Activated CD8-positive, alpha-beta T cell treated with anti-CD3 and anti-CD28 coated beads for 36 hours (primary cell): ENCODE measurements at places on chromosomes 12 and 14. TPM values are rescaled to one million over a fixed set of nuclear protein-coding genes. Genes with fewer than 3 reads are reported as not detected.

LHX5 gene
- total RNA-seq = not detected

ESPL1 gene
- 63.4 TPM for total RNA-seq

LGR5 gene
- not detected for total RNA-seq

GPRC5D gene
- total RNA-seq = not detected

DNA sequence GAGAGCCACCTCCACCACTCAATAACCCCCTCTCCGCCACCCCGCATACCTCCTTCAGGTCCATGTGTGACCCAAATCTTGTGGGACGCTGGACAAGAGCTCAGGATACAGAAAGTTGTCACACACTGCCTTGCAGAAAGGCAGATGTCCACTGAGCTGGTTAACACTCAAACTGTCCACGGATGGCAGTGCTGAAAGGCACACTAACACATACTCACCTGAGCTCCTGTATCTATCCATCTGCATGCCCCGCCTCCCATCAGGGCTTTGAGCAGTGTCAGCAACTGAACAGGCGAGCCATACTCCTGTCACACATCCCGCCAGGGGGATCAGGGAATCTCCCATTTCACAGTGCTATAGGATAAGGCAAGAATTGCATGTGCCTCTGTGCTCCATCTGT lies 642.0 kb downstream of the GALC start:
- no peak overlapping the region for H3K4me3 ChIP-seq
- DNase-seq = no peak
- H3K27ac ChIP-seq = no peak overlapping the region
- no peaks in the 10 kb centered on the region for H3K4me1 ChIP-seq

- no peaks in the 10 kb centered on the region for H3K27me3 ChIP-seq
- no peaks in the 10 kb centered on the region for H3K36me3 ChIP-seq
- no peak overlapping the region for H3K27ac ChIP-seq
- no peak for DNase-seq
- no peaks in the 10 kb centered on the region for H3K4me1 ChIP-seq
Observed at GRCh38 chr12:102757882-102758226, 159.2 kb downstream of the PAH start.

DNA sequence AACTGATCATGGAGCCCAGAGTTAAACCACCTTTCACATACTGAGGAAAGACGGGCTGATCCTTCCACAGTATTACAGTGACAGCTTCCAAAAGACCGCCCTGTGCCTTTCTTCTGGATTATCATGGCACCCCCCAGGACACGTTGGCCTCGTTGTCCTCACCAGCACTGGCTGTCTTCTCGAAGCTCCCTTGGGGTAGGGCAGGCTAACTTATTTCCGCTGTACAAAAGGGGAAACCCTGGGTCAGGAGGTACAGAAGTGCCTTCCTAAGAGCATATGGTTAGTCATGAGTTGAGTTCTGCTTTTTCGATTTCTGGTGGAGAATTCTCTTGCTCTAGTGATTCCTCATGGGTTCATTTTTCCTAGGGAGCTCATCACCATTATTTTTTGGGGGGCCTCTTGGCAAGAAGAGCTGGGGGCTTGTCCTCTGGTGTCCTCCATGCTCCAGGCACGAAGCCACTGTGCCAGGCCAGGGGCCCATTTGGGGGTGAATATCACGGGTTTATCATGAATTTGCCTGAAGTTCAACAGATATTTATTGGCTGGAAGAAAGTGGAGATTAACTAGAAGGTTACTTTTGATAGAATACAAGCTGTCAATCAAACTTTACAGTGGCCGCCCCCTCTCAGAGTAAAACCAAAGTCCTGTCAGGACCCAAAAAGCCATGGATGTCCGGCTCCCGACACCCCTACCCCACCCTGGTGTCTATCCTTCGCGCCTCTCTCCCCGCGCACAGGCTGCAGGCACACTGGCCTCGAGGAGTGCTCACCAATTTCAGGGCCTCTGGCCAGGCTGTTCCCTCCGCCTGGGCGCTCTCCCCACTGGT lies 8.8 kb upstream of the TRAF3 start:
- peak; percentile 25 for DNase-seq
- peaks cover 10% of the 10 kb centered on the region for H3K4me1 ChIP-seq
- H3K27me3 ChIP-seq = no peaks in the 10 kb centered on the region
- no peak overlapping the region for H3K27ac ChIP-seq

DNA sequence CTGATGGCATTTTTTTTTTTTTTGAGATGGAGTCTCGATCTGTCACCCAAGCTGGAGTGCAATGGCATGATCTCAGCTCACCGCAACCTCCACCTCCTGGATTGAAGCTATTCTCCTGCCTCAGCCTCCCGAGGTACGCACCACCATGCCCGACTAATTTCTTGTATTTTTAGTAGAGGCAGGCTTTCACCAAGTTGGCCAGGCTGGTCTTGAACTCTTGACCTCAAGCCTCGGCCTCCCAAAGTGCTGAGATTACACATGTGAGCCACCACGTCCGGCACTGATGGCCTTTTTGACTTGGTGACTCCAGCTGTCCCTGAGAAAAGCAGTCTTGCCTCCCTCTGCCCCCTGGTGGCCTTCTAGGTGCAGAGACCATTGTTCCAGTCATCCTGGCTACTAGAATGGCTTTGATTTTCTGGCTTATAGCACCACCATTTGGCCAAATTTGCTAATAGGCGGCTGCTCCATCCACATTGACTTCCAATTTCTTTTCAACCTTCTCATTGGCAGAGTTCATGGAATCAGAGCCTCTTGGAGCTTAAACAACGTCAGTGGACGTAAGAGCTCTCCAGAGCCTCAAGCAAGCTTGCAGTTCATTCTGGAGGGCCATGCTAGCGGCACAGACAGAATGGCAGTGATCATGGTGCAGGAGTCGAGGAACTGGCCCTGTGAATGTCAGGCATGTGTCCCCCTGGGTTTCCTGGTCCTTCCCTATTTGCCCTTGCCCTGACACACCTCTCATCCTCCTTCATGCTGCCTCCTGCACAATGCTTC lies 25.4 kb upstream of the EIF4B start:
- DNase-seq = peak; percentile 93
- H3K36me3 ChIP-seq = no peaks in the 10 kb centered on the region
- H3K4me3 ChIP-seq = no peak overlapping the region
- no peaks in the 10 kb centered on the region for H3K4me1 ChIP-seq
- peaks cover 27% of the 10 kb centered on the region for H3K27me3 ChIP-seq

DNA sequence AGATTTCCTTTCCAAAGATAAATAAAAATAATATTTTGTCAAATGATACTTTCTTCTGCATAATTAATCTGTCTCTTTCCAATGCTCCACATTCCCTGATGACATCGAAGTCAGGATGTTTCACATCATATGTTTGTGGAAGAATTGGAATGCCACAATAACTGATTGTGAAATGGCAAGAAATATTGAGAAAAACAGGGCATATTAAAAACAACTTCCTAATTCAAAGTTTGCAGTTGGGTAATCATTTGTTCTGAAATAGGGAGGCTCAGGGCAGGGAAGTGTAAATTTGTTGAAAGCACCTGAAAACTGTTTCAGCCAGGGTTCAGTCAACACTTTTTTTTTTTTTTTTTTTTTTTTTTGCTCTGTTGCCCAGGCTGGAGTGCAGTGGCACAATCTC lies 50.7 kb downstream of the BCAT1 start:
- H3K27ac ChIP-seq = no peak overlapping the region
- no peak for DNase-seq
- H3K4me3 ChIP-seq = no peak overlapping the region
- H3K4me1 ChIP-seq = peaks cover 29% of the 10 kb centered on the region

DNA sequence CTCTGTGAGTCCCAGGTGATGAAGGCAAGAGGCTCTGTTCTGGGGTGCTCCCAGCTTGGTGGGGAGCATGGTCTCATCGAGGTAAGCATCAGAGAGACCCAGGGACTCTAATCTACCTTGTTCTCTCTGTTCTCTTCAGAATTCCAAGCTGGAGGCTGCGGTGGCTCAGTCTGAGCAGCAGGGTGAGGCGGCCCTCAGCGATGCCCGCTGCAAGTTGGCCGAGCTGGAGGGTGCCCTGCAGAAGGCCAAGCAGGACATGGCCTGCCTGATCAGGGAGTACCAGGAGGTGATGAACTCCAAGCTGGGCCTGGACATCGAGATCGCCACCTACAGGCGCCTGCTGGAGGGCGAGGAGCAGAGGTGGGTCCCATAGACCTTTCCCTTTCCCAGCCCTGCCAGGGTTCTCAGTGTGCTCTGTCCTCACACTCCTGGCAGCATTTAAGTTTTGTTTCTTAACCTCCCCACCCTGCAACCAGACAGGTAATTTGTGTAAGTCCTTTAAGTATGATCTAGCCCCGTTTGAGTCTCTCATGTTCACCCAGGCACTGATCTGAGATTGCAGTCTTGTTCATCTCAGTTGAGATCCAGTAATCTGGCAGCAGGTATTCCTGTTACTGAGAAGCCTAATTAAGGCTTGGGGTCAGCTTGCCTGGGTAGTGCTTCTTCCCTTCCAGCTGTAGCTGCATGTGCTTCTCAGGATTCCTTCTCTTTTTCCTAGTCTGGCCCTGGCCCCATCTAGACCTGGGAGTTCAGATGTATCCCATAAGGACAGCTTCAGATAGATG lies 14.8 kb upstream of the KRT81 start:
- no peaks in the 10 kb centered on the region for H3K36me3 ChIP-seq
- peaks cover 15% of the 10 kb centered on the region for H3K4me1 ChIP-seq
- no peak overlapping the region for H3K4me3 ChIP-seq
- DNase-seq = peak; percentile 12
- peaks cover 43% of the 10 kb centered on the region for H3K27me3 ChIP-seq

DNA sequence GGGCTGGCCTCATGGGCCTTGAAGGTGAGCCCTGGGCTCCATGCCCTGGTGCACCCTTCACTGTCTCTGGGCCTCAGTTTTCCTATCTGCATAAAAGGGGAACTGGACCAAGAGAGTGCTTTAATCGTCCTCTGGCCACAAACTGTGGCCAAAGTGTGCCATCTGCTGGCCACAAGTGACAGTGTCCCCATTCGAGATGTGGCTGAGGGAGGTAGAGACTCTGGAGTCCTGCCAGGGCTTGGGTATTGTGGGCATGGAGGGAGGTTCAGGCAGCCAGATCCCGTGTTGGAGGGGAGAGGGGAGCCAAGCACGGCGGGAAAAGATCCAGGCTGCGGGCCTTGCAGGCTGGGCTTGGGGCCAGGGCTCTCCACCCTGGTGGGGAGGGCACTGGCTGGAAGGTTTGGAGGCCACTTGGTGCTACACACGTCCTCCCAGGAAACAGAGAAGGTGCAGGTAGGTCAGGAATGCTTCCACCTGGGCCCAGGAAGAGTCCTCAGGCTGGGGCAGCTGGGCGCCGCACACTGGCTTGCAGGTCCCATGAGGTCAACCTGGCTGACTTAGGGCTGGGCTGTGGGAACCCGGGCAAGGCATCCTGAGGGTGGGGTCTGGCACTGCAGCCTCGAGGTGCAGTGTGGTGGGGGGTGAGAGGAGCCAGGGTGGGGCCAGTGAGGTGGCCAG lies 7.3 kb upstream of the KIF26A start:
- H3K36me3 ChIP-seq = peaks cover 4% of the 10 kb centered on the region
- no peak overlapping the region for H3K4me3 ChIP-seq
- peaks cover 41% of the 10 kb centered on the region for H3K27me3 ChIP-seq

- H3K36me3 ChIP-seq = no peaks in the 10 kb centered on the region
- H3K27ac ChIP-seq = peak overlapping the region; percentile 100
- H3K27me3 ChIP-seq = no peaks in the 10 kb centered on the region
- peaks cover 53% of the 10 kb centered on the region for H3K4me1 ChIP-seq
- H3K4me3 ChIP-seq = peak overlapping the region; percentile 61
Observed at GRCh38 chr12:57899010-57899662, 42.2 kb upstream of the ATP23 start.
